Activated CD8-positive, alpha-beta T cell treated with anti-CD3 and anti-CD28 coated beads, Interleukin-2, amount 10 ng/mL, durations not matched to agents 7 days and 5 days (primary cell): ENCODE measurements at places on chromosomes 12 and 14. TPM values are rescaled to one million over a fixed set of nuclear protein-coding genes. Genes with fewer than 3 reads are reported as not detected.
A peak's percentile ranks its signal among the peaks of the same experiment; 100 is the strongest.

The PLCZ1 gene
- total RNA-seq: not detected

The IL22 gene
- not detected for total RNA-seq

The SERPINA12 gene
- not detected for total RNA-seq

The CHST11 gene
- total RNA-seq: 82.1 TPM

The BMP4 gene
- not detected for total RNA-seq

The NTS gene
- not detected for total RNA-seq

The FAM222A gene
- total RNA-seq: 1.6 TPM

The P2RX7 gene
- 8.9 TPM for total RNA-seq

The MIP gene
- not detected for total RNA-seq

- no peaks in the 10 kb centered on the region for H3K4me1 ChIP-seq
- H3K4me3 ChIP-seq: no peak overlapping the region
- DNase-seq: no peak
- H3K27ac ChIP-seq: no peak overlapping the region
Measured at GRCh38 chr14:90198541-90199060, 57.8 kb upstream of the PSMC1 start.

DNA sequence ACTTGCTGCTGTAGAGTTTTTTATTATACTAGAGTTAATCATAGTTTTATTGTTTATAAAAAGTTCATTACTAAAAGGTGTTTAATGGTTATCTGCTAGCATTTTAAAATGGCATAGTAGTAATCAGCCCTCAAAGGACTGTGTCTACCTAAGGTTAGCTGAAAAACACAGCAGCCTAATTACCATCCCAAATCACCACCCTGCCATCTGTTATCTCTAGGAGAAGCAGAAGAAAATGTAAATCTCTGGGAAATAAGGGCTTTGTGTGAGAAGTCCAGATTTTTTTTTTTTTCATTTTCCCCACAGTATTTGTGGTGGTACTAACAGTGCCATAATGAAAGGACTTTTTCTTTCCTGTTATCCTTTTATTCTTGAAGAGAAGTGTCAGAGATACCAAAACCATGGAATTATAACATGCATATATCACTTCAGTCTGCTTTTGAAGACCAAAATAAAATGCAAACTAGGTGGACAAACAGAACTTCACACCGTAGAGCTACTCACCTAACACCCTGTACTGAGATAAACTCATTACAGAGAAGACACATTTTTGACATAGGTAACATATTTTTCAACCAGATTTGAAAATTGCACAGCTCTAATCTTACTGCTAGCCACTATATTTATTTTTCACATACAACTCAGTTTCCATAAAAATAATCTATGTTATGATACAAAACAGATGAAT lies 876.2 kb downstream of the C12orf50 start:
- no peak overlapping the region for H3K4me3 ChIP-seq
- H3K36me3 ChIP-seq: no peaks in the 10 kb centered on the region

DNA sequence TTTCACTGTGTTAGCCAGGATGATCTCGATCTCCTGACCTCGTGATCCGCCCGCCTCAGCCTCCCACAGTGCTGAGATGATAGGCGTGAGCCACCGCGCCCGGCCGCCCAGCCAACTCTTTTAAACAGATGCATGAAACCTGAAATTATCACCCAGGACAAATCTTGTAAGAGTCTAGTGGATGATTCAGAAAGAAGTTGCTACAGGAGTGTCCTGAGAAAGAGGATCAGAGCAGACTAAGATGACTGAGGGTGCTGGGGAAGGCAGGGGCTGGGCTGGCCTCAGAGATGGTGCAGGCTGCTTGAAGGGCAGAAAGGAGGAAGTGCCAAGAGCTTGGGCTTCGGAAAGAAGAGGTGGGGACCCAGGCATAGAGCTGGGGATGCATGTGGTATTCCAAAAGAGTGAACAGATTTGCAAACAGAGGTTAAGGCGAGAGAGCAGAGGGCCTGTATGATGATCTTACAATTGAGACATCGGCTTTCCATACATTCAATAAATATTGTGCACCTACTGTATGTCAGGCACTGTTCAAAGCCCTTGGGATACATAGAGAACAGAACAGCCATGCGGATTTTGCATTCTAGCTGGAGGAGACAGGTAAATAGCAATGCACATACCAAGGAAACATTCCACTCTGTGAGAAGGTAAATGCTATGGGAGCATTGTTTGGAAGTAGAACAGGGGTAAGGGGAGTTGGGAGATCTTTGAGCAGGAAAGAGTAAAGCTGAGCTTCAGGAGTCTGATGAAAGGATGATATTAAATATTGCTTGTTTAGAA lies 7.4 kb upstream of the CD9 start:
- peaks cover 30% of the 10 kb centered on the region for H3K27me3 ChIP-seq
- peaks cover 11% of the 10 kb centered on the region for H3K4me1 ChIP-seq
- H3K27ac ChIP-seq: no peak overlapping the region
- no peaks in the 10 kb centered on the region for H3K36me3 ChIP-seq

DNA sequence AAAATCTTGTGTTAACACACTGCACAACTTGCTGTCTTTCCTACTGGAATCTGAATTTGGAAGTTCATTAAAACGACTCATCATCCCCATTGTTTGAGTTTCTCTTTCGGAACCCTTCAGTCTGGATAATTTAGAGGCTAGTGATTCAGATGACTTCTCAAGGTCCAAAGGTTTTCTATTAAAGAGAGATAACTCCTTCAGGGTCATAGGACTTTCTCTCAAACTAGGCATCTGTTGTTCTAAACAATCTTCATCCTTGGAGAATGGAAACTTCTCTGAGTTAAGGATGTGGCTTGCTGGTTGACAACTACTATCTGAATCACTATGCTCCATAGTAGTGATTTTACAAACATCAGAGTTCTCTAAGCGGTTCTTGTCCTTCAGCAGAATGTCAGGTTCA lies 4.4 kb downstream of the MLH3 start:
- H3K4me1 ChIP-seq: peaks cover 27% of the 10 kb centered on the region
- no peak for DNase-seq
- H3K27me3 ChIP-seq: no peaks in the 10 kb centered on the region
- no peak overlapping the region for H3K27ac ChIP-seq
- H3K4me3 ChIP-seq: no peak overlapping the region

GRCh38 chr14:64952598-64953309 lies 10.2 kb upstream of the GPX2 start:
- H3K27me3 ChIP-seq: no peaks in the 10 kb centered on the region
- DNase-seq: no peak
- peaks cover 3% of the 10 kb centered on the region for H3K4me1 ChIP-seq
- H3K4me3 ChIP-seq: no peak overlapping the region
- no peaks in the 10 kb centered on the region for H3K36me3 ChIP-seq

- H3K4me3 ChIP-seq: no peak overlapping the region
- H3K4me1 ChIP-seq: no peaks in the 10 kb centered on the region
- DNase-seq: no peak
- H3K27me3 ChIP-seq: peaks cover 4% of the 10 kb centered on the region
- no peaks in the 10 kb centered on the region for H3K36me3 ChIP-seq
Measured at GRCh38 chr12:24770821-24771220, 178.1 kb downstream of the BCAT1 start.

- H3K36me3 ChIP-seq: peaks cover 34% of the 10 kb centered on the region
- H3K27ac ChIP-seq: no peak overlapping the region
Measured at GRCh38 chr12:3821441-3821840, 51.8 kb downstream of the PARP11 start.

- H3K36me3 ChIP-seq: no peaks in the 10 kb centered on the region
- DNase-seq: no peak
- no peak overlapping the region for H3K27ac ChIP-seq
- H3K4me1 ChIP-seq: no peaks in the 10 kb centered on the region
- H3K4me3 ChIP-seq: no peak overlapping the region
- H3K27me3 ChIP-seq: no peaks in the 10 kb centered on the region
Measured at GRCh38 chr12:23671881-23672280, 277.6 kb downstream of the SOX5 start.

- no peak overlapping the region for H3K4me3 ChIP-seq
- no peak for DNase-seq
- H3K4me1 ChIP-seq: peaks cover 8% of the 10 kb centered on the region
- no peaks in the 10 kb centered on the region for H3K27me3 ChIP-seq
- H3K27ac ChIP-seq: no peak overlapping the region
Measured at GRCh38 chr12:38775457-38775856, 129.9 kb downstream of the CPNE8 start.

GRCh38 chr14:69615121-69615495 lies 3.7 kb downstream of the SUSD6 start:
- peak overlapping the region; percentile 99 for H3K27ac ChIP-seq
- DNase-seq: no peak
- no peaks in the 10 kb centered on the region for H3K27me3 ChIP-seq
- H3K36me3 ChIP-seq: peaks cover 56% of the 10 kb centered on the region
- H3K4me1 ChIP-seq: peaks cover 80% of the 10 kb centered on the region

DNA sequence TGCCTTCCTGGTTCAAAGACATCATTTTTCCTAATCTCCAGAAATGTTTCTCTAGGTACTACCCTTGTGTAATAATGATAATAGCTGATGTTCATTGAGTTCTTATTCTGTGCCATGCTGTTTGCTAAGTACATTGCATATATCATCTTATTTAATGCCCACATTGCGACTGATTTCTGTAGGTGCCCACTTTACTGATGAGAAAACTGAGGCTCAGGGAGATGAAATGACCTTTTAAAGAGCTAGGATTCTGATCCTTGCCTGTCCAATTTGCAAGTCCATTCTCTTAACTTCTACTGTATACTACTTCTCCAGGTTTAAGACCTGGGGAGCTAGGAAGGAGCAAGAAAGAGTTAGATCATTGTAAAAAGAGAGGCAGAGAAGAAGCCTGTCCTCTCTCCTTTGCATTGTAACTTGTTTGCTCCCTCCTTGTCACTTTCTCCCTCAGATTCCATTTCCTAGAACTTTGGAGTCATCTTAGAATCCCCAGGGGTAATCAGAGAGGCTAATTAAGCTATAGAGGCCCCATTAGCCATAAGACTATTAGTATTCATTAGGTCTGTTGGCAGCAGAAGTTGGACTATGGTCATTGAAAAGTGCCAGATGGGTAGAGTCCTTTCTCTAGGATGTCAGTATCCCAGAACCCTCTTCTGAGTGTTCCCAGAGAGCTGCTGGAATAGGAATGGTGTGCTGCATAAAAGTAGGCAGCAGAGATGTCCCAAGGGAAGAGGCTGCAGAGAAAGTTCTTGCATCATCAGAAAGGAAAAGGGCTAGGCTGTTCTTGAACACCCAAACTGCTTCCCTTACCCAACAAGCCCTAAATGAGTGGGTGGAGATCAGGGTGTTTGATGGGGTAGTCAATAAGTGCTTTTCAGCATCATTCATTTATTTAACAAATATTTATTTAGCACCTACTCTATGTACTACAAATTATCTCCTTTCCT lies 3.1 kb downstream of the DGKA start:
- peak overlapping the region; percentile 99 for H3K27ac ChIP-seq
- H3K36me3 ChIP-seq: peaks cover 83% of the 10 kb centered on the region
- no peaks in the 10 kb centered on the region for H3K27me3 ChIP-seq
- H3K4me3 ChIP-seq: peak overlapping the region; percentile 95
- peaks cover 73% of the 10 kb centered on the region for H3K4me1 ChIP-seq

- H3K4me3 ChIP-seq: no peak overlapping the region
- peaks cover 17% of the 10 kb centered on the region for H3K4me1 ChIP-seq
- no peak for DNase-seq
- peaks cover 26% of the 10 kb centered on the region for H3K36me3 ChIP-seq
- no peaks in the 10 kb centered on the region for H3K27me3 ChIP-seq
Measured at GRCh38 chr14:71262441-71262840, 355.2 kb downstream of the PCNX1 start.

GRCh38 chr12:130482448-130482847 lies 144.8 kb downstream of the PIWIL1 start:
- no peaks in the 10 kb centered on the region for H3K4me1 ChIP-seq
- H3K4me3 ChIP-seq: no peak overlapping the region
- H3K36me3 ChIP-seq: no peaks in the 10 kb centered on the region
- no peaks in the 10 kb centered on the region for H3K27me3 ChIP-seq
- DNase-seq: no peak

DNA sequence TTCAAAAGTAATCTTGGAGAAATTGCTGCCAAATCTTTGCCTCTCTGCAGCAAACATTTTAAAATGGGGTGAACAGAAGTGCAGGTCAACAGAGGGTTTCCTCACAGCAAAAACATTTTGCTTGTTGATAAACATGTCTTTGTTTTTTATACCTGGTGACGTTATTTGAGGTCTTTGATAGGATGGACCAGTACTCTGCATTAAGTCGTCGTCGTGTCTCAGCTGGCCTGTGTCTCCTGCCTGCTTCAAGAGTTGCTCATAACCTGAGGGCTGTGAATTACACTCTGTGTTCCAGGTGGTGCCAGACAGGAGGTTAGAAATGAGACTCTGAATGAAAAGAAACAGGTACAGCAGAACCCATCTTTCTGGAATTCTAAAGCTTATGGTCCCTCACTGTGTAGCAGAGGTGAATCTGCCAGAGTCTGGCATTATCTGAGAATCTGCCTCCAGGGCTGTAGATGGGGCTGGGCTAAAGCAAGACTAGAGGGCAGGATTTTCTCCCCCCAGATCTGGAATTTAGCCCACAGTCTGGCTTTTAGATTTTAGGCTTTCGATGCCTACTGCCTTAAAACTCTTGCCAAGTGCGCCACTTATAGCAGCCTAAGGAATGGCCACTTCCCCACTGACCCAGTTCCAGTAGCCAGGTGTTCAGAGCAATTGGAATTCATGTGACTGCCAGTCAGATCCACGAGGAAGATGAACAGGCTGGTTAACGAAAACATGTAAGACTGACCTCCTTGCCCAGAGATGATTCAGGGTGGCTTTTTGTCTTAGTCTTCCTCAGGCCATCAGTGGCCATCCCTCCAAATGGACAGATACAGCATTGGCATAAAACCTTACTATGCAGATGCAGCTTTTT lies 161.2 kb downstream of the PRKCH start:
- DNase-seq: no peak
- peak overlapping the region; percentile 69 for H3K27ac ChIP-seq
- H3K36me3 ChIP-seq: peaks cover 92% of the 10 kb centered on the region
- H3K4me1 ChIP-seq: peaks cover 86% of the 10 kb centered on the region
- H3K4me3 ChIP-seq: no peak overlapping the region

GRCh38 chr12:92989715-92990484 lies 60.8 kb upstream of the EEA1 start:
- H3K4me3 ChIP-seq: no peak overlapping the region
- peaks cover 6% of the 10 kb centered on the region for H3K27me3 ChIP-seq
- peaks cover 10% of the 10 kb centered on the region for H3K4me1 ChIP-seq
- no peak overlapping the region for H3K27ac ChIP-seq
- no peak for DNase-seq
- H3K36me3 ChIP-seq: no peaks in the 10 kb centered on the region

GRCh38 chr12:122684297-122684813 lies 18.8 kb downstream of the HCAR2 start:
- H3K27me3 ChIP-seq: no peaks in the 10 kb centered on the region
- H3K4me1 ChIP-seq: no peaks in the 10 kb centered on the region
- no peak for DNase-seq
- H3K27ac ChIP-seq: no peak overlapping the region

DNA sequence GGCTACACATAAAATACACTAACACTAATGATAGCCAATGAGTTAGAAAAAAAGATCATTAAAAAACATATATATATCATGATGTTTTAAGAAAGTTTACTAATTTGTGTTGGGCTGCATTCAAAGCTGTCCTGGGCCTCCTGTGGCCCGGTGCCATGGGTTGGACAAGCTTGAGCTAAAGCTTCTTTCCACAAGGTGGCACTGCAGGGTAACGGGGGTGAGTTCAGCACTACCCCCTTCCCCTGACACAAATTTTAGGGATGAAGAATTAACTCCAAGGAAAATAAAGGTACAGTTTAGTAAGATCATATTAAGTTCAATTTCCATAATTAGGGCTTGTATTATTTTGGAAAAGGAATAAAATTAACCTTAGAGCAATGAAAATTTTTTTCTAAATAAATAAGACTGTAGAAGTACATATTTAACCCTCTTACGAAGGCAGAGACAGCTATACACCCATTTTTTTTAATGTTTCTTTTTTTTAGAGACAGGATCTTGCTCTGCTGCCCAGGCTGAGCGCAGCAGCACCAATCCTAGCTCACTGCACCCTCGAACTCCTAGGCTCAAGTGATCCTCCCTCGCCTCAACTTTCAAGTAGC lies 38.9 kb downstream of the PPP1R13B start:
- no peaks in the 10 kb centered on the region for H3K4me1 ChIP-seq
- H3K27me3 ChIP-seq: no peaks in the 10 kb centered on the region
- H3K4me3 ChIP-seq: no peak overlapping the region
- H3K36me3 ChIP-seq: no peaks in the 10 kb centered on the region
- H3K27ac ChIP-seq: no peak overlapping the region
